Jurkat, Clone E6-1 (cell line): ENCODE measurements at places on chromosomes 2 and 18.
A peak's percentile ranks its signal among the peaks of the same experiment; 100 is the strongest.

- no peak for DNase-seq
Measured at GRCh38 chr2:10405448-10405847, 42.7 kb downstream of the ODC1 start.

GRCh38 chr2:148479398-148479797 is 165.2 kb upstream of the EPC2 start:
- peak; percentile 6 for DNase-seq

DNA sequence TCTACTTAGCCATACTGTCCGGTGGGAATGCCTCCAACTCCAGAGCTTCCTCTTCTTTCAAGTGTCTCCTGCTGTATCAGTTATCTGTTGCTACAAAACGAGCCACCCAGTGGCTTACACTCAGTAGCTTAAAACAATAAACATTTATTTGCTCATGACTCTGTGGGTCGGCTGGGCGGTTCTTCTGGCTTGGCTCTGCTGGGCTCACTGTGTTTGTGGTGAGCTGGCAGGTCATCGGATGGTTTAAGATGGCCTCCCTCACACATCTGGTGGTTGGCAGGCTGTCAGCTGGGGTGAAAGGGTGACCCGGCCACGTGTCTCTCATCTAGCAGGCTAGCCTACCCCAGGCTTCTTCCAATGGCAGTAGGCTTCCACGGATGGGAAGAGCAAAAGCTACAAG is 122.4 kb upstream of the SLC1A4 start:
- DNase-seq: no peak

- peak; percentile 23 for DNase-seq
Measured at GRCh38 chr2:72137498-72138010, 10.1 kb downstream of the CYP26B1 start.

- DNase-seq: no peak
Measured at GRCh38 chr2:136557203-136557602, 208.1 kb upstream of the THSD7B start.

DNA sequence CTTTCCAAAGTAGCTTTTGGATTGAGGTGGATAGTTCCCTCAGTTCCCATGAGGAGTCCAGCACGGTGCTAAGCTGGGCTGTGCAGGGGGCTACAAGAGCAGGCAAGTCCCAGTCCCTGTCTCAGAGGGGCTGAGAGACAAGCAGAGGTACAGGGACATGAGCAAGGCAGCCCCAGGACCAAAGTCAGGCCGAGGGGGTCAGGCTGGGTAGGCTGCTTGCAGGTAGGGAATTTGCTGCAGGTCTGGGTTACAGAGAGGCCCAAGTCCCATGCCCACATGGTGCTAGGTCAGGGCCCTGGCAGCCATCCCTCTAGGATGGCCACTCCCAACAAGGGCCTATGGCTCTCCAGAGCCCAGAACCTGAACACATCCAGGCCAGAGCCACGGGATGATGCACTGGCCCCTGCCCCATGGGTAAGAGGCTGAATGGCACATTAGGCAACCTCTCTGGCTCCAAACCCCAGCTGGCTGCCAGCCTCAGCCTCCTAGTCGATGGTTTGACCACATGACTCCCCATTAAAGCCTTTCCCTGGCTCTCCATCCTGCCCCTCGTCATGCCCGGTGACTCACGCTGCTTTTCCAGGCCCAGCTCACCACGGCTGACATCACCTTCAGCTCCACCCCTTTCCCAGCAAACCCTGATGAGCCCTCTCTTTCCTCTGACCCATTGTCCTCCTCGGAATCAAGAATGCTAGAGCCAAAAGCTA is 83.7 kb downstream of the SDC1 start:
- DNase-seq: no peak

DNA sequence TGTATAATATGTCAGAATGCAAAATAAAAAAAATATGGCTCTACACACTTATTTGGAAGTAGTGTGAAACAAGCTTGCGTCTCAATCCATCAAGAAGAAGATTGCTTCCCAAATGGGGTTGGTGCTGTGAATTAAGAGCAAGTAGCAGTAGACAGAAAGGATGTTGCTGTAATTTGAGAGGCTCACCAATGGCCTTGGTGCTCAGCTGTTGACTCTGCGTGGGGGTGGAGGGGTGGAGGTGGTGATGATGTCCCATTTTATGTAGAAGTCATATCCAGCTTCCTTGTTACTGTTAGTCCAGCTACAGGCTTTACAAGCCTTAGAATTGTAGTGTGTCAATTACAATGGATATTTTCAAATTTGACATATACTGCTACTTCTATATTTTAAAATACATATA is 223.4 kb upstream of the RND3 start:
- DNase-seq: no peak

DNA sequence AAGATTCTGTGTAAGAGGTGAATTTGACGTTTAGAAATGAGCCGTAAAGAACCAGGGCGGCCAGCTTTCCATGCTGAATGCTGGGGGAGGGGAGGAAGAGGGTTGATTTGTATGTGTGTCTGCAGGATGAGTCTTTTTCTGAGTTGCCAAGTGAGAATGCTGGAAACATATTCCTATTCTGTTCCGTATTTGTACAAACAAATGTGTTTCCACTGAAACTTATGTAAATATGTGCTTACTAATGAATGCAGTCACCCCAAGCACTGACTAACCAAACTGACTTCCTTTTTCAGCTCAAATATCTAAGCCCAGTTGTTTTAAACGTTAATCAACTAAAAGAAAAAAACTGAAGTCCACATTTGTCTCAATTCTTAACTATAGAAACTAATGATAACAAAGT is 74.9 kb upstream of the APCDD1 start:
- no peak for DNase-seq

DNA sequence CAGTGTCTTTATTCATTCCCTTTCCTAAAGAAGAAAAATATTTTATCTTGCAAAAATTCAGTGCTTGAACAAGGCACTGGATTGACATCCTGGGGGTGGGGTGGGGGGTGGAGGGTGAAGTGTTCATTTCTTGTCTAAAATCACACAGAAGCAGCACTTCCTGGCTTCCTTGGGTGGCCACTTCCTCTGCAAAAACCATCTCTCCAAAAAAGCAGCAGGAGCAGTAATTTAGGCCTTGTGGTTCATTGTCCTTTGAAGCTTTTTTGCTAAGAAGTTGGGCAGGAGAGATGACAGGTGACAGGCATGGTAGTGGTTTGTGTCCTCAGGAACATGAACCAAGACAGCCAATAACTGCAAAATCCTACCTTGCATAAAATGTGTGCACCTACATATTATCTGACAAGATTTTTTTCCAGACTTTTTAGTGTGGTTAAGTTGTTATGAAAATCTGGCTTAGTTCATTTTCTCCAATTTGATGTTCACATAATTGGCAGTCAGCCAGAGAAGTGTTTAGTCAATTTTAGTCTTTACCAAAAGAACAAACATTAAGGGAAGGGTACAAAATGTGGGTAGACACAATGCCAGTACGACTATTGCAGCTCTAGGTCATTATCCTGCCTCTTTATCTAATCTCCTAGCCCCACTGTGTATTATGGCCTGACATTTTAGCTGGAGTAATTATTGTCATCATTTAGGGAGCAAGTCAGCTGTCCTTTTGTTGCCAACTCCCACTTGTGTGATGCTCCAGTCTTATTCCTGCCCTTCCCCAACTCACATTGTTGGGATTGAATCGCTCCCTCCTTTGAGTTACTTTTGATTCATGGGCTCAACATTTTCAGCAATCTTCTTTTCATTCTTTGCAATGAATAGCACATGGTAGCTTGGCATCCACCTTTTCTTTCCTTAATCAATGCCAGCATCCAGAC is 177.2 kb downstream of the MYO3B start:
- peak; percentile 97 for DNase-seq

- no peak for DNase-seq
Measured at GRCh38 chr2:95695613-95696012, 103.8 kb downstream of the TRIM43 start.

- DNase-seq: no peak
Measured at GRCh38 chr18:3791238-3791637, 341.3 kb downstream of the TGIF1 start.

DNA sequence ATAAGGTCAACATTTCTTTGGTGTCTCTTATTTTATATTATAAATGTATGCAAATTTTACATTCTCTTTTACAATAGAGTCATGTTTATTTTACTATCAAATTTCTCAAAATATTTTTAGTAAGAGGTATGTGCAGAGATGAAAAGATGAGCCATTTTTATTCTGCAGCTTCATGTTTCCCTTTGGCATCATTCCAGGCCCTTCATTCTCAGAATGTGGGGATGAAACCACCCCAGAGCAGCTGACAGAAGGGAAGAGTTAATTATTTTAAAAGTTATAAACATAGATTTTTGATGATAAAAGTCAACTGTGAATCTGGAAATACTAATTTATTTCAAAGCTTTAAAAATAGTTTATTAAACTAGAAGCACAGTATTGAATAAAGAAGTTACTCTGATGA is 12.8 kb upstream of the FSHR start:
- no peak for DNase-seq

- DNase-seq: no peak
Measured at GRCh38 chr2:13686262-13686661, 946.3 kb upstream of the LRATD1 start.

- peak; percentile 88 for DNase-seq
Measured at GRCh38 chr2:165055082-165055851, 99.9 kb upstream of the SLC38A11 start.

DNA sequence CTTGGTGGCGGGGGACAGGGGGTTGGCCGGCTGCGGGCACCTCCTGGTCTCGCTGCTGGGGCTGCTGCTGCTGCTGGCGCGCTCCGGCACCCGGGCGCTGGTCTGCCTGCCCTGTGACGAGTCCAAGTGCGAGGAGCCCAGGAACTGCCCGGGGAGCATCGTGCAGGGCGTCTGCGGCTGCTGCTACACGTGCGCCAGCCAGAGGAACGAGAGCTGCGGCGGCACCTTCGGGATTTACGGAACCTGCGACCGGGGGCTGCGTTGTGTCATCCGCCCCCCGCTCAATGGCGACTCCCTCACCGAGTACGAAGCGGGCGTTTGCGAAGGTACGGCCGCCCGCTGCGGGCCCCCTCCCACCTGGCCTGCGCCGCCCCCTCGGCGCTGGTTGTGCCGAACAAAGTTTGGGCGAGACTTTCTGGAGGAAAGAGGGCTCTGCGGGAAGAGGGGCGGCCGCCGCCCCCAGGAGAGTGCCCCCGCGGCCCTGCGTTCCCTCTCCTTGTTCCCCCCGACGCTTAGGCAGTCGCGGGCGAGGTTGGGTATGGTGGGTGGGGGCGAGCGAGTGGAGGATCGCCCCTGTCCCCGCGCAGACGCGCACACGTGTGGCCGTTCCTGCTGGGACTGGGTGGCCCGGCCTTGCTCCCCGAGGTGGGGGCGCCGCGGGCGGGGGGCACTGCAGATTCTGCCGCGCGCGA is 866 bp downstream of the CRIM1 start:
- no peak for DNase-seq

GRCh38 chr2:186526281-186526680 is 40.2 kb downstream of the ZC3H15 start:
- DNase-seq: no peak

GRCh38 chr18:74479486-74480148 is 16.5 kb upstream of the CNDP2 start:
- no peak for DNase-seq
